ENCODE measurements at places on chromosomes 4 and X. TPM values are rescaled to one million over a fixed set of nuclear protein-coding genes. Genes with fewer than 3 reads are reported as not detected.

The GSPT2 gene
- total RNA-seq: 25.9 TPM

The VCX3A gene
- 0.25 TPM for total RNA-seq

The TLR10 gene
- 0.30 TPM for total RNA-seq

The NEUROG2 gene
- total RNA-seq: 0.09 TPM

The P2RY10 gene
- not detected for total RNA-seq

The ADGRG4 gene
- not detected for total RNA-seq

The FABP2 gene
- not detected for total RNA-seq

The NXF2B gene
- total RNA-seq: 0.18 TPM

DNA sequence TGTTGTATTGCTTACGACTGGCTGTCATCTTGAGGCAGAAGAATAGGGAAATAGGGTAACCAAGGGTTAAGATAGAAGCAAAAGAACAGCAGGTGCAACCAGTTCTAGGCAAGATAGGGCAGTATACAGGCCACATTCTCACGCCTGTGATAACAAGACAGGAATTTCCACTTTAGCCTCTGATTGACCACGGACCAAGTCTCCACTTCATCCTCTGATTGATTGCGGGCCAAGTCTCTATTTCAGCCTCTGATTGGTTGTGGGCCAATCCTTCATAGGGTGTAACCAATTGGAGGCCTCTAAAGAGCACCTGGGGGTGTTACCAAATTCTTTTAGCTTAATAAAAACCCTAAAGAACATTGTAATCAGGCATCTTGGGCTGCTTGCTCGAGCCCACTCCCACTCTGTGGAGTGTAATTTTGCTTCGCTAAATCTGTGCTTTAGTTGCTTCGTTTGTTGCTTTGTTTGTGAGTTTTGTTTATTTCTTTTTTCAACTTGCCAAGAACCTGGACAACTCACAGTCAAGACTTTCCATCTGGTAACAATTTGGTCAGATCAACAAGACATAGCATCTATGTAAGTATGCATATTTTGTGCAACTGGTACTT is 8.7 kb upstream of the TBC1D9 start:
- no peaks in the 10 kb centered on the region for H3K4me1 ChIP-seq
- peaks cover 32% of the 10 kb centered on the region for H3K27me3 ChIP-seq
- no peak overlapping the region for H3K27ac ChIP-seq

DNA sequence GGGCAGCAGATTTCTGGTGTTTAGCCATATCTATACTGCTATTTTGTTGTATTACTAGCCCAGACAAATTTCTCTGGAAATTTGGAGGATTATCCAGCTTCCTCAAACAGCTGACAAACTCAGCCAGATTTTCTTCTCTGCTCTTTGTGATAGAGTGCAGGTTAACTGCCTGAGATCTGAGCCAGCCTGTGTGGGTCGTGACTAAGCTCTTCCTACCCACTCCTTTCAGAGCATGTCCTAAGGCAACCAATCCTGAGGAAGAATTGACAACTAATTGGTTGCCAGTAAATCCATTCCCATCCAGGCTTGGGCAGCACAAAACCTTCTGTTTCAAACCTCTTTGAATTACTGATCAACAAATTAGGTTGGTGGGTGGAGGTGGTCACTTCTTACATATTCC is 2.5 kb upstream of the GABRA2 start:
- no peaks in the 10 kb centered on the region for H3K36me3 ChIP-seq
- DNase-seq: no peak
- peaks cover 19% of the 10 kb centered on the region for H3K4me1 ChIP-seq
- H3K4me3 ChIP-seq: no peak overlapping the region

DNA sequence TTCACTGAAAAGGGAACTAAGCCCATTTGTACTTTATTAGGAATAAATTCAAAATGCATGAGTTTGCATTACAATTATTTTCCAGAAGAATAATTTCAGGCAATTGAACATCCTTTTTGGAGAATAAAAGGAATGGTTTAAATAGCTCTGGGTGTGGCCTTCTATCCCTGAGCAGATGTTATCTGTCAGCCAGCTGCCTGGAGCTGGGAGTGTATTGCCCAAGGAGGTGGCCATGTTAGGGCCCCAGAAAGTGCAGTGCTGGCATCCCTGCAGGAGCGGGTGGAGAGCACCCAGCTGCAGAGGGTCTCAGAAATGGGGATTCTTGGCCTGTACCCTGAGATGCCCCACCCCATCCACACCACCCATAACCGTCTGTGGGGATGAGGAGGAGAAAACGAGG is 21.6 kb upstream of the VEGFD start:
- H3K4me3 ChIP-seq: no peak overlapping the region
- H3K36me3 ChIP-seq: 0 out of 2 replicates have a peak, but pooled peaks cover 4% of the 10 kb centered on the region
- no peak overlapping the region for H3K27ac ChIP-seq
- H3K4me1 ChIP-seq: peaks cover 20% of the 10 kb centered on the region

DNA sequence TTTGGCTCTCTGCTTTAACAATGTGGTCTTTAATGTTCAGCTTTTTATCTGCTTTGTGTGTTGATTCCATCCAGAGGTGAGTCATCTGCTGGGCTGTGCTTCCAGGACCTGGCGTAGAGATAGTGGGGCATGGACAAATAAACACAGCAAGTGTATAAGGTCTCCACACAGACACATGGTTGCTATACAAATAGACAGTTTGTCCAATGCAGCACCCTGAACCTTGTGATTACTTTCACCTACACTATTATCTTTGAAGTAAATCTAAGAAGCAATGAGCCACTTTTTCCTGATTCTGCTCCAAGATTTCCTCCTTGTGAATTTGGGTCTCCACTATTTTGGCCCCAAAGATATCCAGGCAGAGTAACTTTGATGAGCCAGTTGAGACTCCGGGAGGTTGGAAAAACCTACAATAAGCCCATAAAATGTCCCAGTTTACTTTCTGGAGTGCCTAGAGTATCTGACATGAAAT is 12.1 kb downstream of the PPARGC1A start:
- no peaks in the 10 kb centered on the region for H3K36me3 ChIP-seq
- H3K27ac ChIP-seq: no peak overlapping the region
- no peak for DNase-seq
- no peak overlapping the region for H3K4me3 ChIP-seq
- no peaks in the 10 kb centered on the region for H3K27me3 ChIP-seq
- peaks cover 68% of the 10 kb centered on the region for H3K4me1 ChIP-seq

- no peaks in the 10 kb centered on the region for H3K27me3 ChIP-seq
- no peak for DNase-seq
- H3K4me3 ChIP-seq: no peak overlapping the region
- H3K27ac ChIP-seq: no peak overlapping the region
Observed at GRCh38 chr4:103402198-103402597, 204.1 kb upstream of the CENPE start.

DNA sequence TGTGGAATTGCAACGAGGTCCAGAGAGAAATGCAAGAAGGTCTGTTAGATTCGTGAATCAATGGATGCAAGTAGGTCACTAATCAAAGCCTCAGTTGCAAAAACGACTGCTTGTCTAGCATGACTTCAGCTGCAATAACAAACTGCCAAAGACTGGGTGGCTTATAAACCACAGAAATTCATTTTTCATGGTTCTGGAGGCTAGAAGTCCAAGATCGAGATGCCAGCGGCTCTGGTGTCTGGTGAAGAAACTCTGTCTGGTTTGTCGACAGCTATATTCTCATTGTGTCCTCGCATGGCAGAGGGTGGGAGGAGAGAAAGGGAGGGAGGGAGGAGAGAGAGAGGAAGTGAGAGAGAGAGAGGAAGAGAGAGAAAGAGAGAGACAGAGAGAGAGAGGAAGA is 114.7 kb downstream of the MXRA5 start:
- H3K36me3 ChIP-seq: no peaks in the 10 kb centered on the region
- H3K4me1 ChIP-seq: peaks cover 9% of the 10 kb centered on the region
- H3K27ac ChIP-seq: no peak overlapping the region
- H3K4me3 ChIP-seq: no peak overlapping the region
- H3K27me3 ChIP-seq: no peaks in the 10 kb centered on the region

DNA sequence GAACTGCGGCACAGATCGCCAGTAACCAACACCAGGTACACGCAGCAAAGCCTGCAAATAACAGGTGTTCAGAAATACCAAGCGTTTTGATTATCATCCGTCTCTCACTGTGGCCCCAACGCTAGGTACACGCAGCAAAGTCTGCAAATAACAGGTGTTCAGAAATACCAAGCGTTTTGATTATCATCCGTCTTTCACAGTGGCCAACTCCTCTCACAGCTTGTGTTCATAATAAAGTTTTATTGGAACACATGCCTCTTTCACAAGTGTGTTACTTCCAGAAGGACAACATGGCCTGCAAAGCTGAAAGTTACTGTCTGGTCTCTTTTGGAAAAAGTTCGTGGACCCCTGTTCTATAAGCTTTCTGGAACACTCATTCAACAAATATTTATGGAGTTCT is 153.1 kb downstream of the AFAP1 start:
- H3K4me1 ChIP-seq: no peaks in the 10 kb centered on the region
- no peak overlapping the region for H3K4me3 ChIP-seq
- DNase-seq: no peak

GRCh38 chrX:134548257-134549201 is 88.6 kb downstream of the HPRT1 start:
- peak overlapping the region; percentile 96 for H3K27ac ChIP-seq
- peaks cover 56% of the 10 kb centered on the region for H3K4me1 ChIP-seq
- no peak for DNase-seq
- peak overlapping the region; percentile 84 for H3K4me3 ChIP-seq
- H3K36me3 ChIP-seq: no peaks in the 10 kb centered on the region

- DNase-seq: peak; percentile 87
- H3K27me3 ChIP-seq: no peaks in the 10 kb centered on the region
- peak overlapping the region; percentile 100 for H3K27ac ChIP-seq
Observed at GRCh38 chr4:53592686-53593501, 1.6 kb upstream of the LNX1 start.

GRCh38 chrX:154596290-154596929 is 11.5 kb downstream of the CTAG1A start:
- peaks cover 22% of the 10 kb centered on the region for H3K4me1 ChIP-seq
- peak; percentile 78 for DNase-seq
- peaks cover 15% of the 10 kb centered on the region for H3K36me3 ChIP-seq
- no peak overlapping the region for H3K4me3 ChIP-seq
- H3K27ac ChIP-seq: peak overlapping the region; percentile 49

DNA sequence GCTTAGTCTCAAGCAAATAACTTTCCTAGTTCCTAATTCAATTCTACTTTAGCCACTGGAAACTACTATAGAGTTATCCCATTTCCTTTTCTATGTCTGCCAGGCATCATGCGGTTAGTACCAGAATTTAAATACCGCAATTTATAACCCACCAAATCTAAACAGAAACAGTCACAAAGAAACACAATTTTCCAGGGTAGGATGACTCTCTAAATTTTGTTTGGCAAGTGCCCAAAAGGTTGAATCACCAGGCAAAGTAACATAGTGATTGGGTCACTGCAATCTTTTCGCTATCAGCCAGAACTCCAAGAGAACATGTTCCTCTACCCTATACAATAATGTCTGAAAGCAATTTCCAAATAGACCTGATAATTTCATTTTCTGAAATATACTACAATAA is 240.2 kb upstream of the GRIA3 start:
- DNase-seq: no peak
- H3K4me3 ChIP-seq: no peak overlapping the region
- no peaks in the 10 kb centered on the region for H3K27me3 ChIP-seq

GRCh38 chrX:1477801-1478458 is 25.2 kb upstream of the ASMTL start:
- peaks cover 8% of the 10 kb centered on the region for H3K4me1 ChIP-seq
- no peak overlapping the region for H3K4me3 ChIP-seq
- H3K27me3 ChIP-seq: peaks cover 10% of the 10 kb centered on the region
- peaks cover 16% of the 10 kb centered on the region for H3K36me3 ChIP-seq

GRCh38 chrX:111519215-111519614 is 7.8 kb downstream of the SERTM2 start:
- peak overlapping the region; percentile 38 for H3K27ac ChIP-seq
- no peaks in the 10 kb centered on the region for H3K36me3 ChIP-seq
- H3K27me3 ChIP-seq: no peaks in the 10 kb centered on the region
- no peak overlapping the region for H3K4me3 ChIP-seq

- H3K27ac ChIP-seq: no peak overlapping the region
- DNase-seq: no peak
- no peak overlapping the region for H3K4me3 ChIP-seq
- no peaks in the 10 kb centered on the region for H3K36me3 ChIP-seq
Observed at GRCh38 chr4:189304809-189305208, 635.9 kb upstream of the FRG1 start.

GRCh38 chrX:46912098-46912602 is at the start of gene JADE3:
TSS of gene JADE3 (plus strand) at chrX:46912421. CDS start at chrX:46984895, 72,474 bp downstream.
- peaks cover 5% of the 10 kb centered on the region for H3K27me3 ChIP-seq
- peaks cover 27% of the 10 kb centered on the region for H3K4me1 ChIP-seq
- DNase-seq: peak; percentile 70

DNA sequence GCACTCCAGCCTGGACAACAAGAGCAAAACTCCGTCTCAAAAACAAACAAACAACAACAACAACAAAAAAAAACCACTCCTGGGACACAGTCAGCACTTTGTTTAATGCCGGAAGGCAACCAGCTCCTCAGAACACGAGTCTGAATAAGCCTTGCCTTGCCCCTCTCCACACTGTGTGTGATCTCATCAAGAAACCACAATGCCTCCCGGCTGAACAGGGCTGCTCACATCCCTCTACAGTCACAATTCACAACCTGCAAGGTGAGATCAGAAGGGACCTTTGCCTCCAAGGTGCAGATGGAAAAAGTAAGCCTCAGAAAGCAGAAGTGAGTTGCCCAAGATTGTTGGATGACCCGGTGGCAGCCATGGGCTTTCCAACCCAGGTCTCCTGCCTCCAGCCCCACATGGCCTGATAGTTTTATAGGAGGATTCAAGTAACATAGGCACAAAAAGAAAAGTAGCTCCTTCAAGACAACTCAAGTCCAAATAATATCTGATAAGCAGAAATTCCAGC is 80.8 kb downstream of the JAKMIP1 start:
- H3K27ac ChIP-seq: 0 out of 2 replicates have a peak overlapping the region, but pooled peaks have one; percentile 34
- H3K4me1 ChIP-seq: peaks cover 48% of the 10 kb centered on the region
- no peak for DNase-seq
- H3K36me3 ChIP-seq: no peaks in the 10 kb centered on the region
- H3K4me3 ChIP-seq: no peak overlapping the region

DNA sequence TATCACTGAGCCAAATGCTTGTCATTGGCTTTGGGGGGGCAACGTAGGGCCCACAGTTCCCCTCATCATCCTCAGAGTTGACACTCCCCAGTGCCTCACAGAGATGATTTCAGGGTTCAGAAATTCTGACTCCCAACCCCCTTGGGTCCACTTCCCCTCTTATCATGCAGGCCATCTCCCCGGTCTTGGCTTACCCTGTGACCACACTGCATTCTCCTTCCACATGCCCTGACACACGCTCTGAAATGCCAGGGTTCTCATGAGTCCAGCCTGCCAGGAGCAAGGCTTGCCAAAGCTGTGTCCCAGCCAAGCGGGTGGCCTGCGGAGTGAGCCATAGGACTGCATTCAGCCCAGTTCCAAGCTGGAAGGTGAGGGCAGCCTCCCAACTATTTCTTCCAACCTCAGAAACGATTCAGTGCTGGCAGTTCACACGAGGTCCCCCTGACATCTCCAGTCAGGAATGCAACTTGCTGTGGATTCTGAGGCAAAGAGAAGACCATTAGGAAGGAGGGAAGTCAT is 101.2 kb downstream of the SMIM20 start:
- no peak for DNase-seq
- H3K4me3 ChIP-seq: no peak overlapping the region
- H3K4me1 ChIP-seq: peaks cover 20% of the 10 kb centered on the region
- no peak overlapping the region for H3K27ac ChIP-seq
- H3K27me3 ChIP-seq: peaks cover 6% of the 10 kb centered on the region

Measured in WTC11 (cell line).